Skeletal muscle cell (primary cell): ENCODE measurements at places on chromosomes 6 and 20.

GRCh38 chr6:2848851-2849250, 7.2 kb upstream of the SERPINB1 start:
- DNase-seq, result no peak

GRCh38 chr6:32886681-32887383, 32.8 kb downstream of the PSMB9 start:
- peak; percentile 67 for DNase-seq

- no peak for DNase-seq
These were observed 10.5 kb upstream of the CCR6 start for GRCh38 chr6:167112421-167112820.

GRCh38 chr6:91304521-91304920, 717.6 kb upstream of the MAP3K7 start:
- peak; percentile 6 for DNase-seq

GRCh38 chr20:48041078-48041780, 255.9 kb upstream of the SULF2 start:
- DNase-seq, result no peak

GRCh38 chr20:57155415-57155814, 111.0 kb downstream of the BMP7 start:
- no peak for DNase-seq

DNA sequence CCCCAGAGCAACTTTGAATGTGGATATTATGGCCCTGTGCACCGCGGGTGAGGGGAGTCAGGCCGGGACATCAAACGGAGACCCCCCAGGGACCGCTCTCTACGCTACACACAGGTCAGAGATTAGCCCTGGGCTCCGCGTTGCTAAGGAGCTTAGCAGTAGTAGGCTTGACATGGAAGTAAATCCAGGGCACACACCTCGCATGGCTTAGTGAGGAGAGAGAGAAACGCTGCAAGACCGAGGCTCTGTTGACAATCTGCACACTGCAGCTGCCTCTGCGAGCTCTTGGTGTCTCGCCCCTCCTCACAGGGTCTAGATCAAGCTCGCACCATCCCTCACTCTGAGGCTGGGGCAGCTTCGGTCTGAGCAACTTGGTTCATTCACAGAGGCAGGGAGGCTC, 116.1 kb upstream of the CDH4 start:
- no peak for DNase-seq

DNA sequence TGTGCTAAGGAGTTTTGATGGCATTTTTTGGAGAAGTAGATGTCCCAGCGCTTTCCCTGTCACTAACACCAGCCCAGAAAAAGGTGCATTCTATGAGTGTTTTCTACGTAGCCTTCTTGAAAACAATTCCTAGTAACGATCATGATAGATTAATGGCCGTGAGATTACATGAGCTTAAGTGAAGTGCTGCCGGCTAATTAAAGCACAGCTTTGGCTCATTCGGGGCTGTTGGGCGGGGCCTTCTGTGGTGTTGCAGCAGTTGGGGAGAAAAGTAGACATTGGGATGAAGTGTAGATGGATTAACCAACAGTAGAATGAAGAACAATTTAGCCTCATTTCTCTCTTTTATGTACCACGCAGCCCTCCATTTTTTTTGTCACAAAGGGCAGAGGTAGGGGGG, 20.8 kb upstream of the TRAF3IP2 start:
- no peak for DNase-seq

GRCh38 chr6:4961322-4962168, 42.3 kb downstream of the RPP40 start:
- no peak for DNase-seq

DNA sequence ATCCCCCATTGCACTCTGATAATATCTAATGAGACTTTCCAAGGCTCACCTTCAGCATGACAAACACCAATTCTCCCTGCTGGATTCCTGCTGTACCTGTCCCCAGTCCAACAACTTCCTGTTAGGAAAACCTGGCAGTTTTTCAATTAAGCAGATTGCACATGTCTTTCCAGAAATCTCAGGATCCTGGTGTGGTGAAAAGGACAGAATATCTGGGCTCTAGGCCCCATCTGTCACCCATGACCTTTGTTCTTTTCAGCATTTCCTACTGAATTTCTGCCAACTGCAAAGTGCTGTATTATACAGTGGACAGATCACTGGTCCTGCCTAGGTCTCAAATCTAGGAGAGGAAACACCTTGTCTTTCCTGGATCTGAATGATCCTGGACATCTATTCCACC, 27.7 kb upstream of the DTNBP1 start:
- DNase-seq, result no peak

- no peak for DNase-seq
These were observed 39.6 kb downstream of the TPD52L1 start for GRCh38 chr6:125193208-125193607.
